ENCODE measurements at places on chromosomes 13 and 19. TPM values are rescaled to one million over a fixed set of nuclear protein-coding genes. Genes with fewer than 3 reads are reported as not detected.

EFNA2 gene
- total RNA-seq: 16.9 TPM

LIM2 gene
- total RNA-seq: not detected

RABAC1 gene
- 151 TPM for total RNA-seq

URAD gene
- not detected for total RNA-seq

ZNF229 gene
- total RNA-seq: 6.6 TPM

ZNF846 gene
- total RNA-seq: 14.4 TPM

KDM4B gene
- total RNA-seq: 58.5 TPM

S1PR4 gene
- not detected for total RNA-seq

PLIN5 gene
- total RNA-seq: 4.5 TPM

ELSPBP1 gene
- total RNA-seq: not detected

CATSPERD gene
- total RNA-seq: not detected

KLK14 gene
- not detected for total RNA-seq

OR7D2 gene
- 0.15 TPM for total RNA-seq

PSG2 gene
- total RNA-seq: not detected

SLC8A2 gene
- 4.6 TPM for total RNA-seq

CALM3 gene
- 414 TPM for total RNA-seq

RFPL4AL1 gene
- total RNA-seq: not detected

ZNF71 gene
- 13.0 TPM for total RNA-seq

ZNF541 gene
- not detected for total RNA-seq

HS6ST3 gene
- total RNA-seq: 0.81 TPM

NCCRP1 gene
- total RNA-seq: 10.3 TPM

SOX1 gene
- not detected for total RNA-seq

ZNF841 gene
- total RNA-seq: 17.7 TPM

SPACA4 gene
- not detected for total RNA-seq

ZNF610 gene
- 11.5 TPM for total RNA-seq

LILRA1 gene
- not detected for total RNA-seq

ZNF44 gene
- 8.2 TPM for total RNA-seq

S1PR5 gene
- total RNA-seq: 0.60 TPM

FCER2 gene
- total RNA-seq: not detected

ADGRE2 gene
- not detected for total RNA-seq

SULT2A1 gene
- total RNA-seq: not detected

All from cardiac muscle cell (in vitro differentiated cells and primary cell).